ENCODE measurements at places on chromosomes 3 and 15.

DNA sequence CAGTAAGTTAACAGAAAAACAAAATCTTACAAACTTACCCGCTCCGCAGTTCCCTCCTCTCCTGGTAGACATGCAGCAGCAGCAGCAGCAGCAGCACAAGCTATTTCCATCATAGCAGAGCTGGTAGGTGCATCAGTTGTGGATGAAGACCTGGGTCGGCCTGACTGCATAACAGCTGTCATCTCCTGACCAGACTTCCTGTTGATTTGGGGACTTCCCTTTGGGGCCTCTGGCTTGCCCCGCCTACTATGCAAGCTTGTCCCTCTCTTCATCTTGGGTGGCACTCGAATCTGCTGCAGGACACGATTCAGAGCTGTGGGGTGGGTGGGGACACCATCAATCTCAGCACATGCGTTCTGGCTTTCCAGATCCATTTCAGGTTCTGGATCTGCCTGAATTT, 65.7 kb downstream of the TMCC1 start:
- DNase-seq: no peak

- no peak for DNase-seq
Observed at GRCh38 chr3:117218641-117219048, 509.1 kb downstream of the TUSC7 start.

GRCh38 chr15:58440922-58441321, 9.1 kb downstream of the LIPC start:
- DNase-seq: no peak

GRCh38 chr3:64995857-64996551, 308.2 kb upstream of the ADAMTS9 start:
- no peak for DNase-seq

- DNase-seq: no peak
Observed at GRCh38 chr15:75008629-75009326, 13.4 kb downstream of the SCAMP5 start.

DNA sequence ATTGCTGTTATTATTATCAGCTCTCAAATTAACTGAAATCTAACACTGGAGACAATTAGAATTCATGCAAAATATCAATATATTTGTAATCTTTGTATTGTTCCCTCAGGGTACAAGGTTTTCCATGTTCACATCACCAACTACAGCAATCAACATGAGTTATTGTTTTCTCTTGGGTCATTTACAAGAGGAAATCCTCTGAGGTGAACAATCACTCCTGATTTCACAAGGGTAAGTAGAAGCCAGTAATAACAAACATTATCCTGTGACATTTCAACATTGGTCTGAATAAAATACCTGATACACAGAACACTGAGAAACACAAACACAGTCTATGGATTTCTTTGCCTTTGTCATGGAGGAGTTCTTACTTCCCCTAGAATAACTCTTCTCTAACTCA, 174.0 kb downstream of the SUCNR1 start:
- DNase-seq: no peak

DNA sequence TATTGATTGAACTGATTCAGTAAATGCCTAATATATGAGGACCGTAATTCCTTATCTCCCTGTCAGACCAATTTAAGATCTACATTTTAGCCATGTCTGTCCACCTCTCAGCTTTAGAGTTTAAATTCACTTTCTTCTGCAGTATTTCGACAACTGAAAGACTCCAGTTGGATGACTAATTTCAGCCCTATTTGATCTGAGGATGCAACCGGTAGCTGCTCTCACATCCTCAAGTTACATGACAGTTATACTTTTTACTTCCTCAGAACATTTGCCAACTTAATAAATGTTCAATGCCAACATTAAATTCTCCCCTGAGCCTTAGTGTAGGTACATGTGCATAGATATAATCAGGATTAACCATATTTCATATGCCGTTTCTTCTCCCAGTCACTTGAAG, 2.5 kb upstream of the HHLA2 start:
- no peak for DNase-seq

DNA sequence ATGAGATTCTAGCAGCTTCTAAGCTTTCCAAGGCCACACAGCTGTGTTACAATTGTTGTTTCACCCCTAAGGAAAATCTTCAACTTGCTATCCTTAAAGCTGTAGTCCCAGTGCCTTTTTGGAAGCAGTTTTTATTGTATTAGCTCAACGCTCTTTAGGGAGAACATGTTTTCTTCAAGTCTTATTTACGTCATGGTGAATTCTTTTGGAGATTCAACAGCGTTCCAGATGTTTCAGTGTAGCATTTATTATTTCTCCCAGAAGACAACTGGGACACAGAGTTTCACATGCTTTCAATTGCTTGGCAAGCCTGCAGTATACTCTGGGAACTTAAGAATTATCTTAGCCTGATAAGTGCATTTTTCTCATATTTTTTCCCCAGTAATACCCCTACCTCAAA, 888.3 kb downstream of the PLOD2 start:
- no peak for DNase-seq

GRCh38 chr3:169841171-169841570, 28.5 kb upstream of the LRRC34 start:
- no peak for DNase-seq

GRCh38 chr3:62812631-62813030, 62.6 kb downstream of the CADPS start:
- DNase-seq: no peak

DNA sequence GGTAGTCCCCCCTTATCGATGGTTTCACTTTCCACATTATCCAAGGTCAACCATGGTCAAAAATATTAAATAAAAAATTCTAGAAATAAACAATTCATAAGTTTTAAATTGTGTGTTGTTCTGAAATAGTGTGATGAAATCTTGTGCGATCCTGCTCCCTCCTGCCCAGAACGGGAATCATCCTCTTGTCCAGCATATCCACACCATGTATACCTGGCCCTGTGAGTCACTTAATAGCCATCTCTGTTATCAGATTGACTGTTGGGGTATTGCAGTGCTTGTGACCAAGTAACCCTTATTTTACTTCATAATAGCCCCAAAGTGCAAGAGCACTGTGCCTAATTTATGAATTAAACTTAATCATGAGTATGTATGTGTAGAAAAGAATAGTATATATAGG, 19.1 kb downstream of the FAM81A start:
- DNase-seq: no peak

GRCh38 chr3:134775831-134776230, 19.2 kb upstream of the EPHB1 start:
- DNase-seq: no peak

DNA sequence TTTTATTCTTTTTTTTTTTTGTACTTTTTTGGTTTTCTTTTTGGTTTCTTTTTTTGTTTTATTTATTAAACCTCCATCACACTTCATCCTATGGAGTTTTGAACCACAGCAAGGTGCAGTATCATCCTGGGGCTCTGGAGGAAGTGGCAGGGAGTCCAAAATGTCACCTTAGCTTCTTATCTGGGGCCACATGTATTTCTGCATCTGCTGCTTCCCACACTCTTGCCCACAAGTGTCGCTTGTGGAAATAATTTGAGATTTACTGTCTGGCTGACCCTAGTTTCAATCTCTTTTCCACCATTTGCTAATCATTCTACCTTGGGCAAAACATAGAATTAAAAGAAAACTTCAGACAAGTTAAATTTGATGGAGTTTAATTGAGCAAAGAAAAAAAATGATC, 6.4 kb downstream of the OPA1 start:
- DNase-seq: no peak

- DNase-seq: no peak
Observed at GRCh38 chr15:92460023-92460422, 66.3 kb downstream of the ST8SIA2 start.

GRCh38 chr3:187758318-187758955, 13.2 kb upstream of the BCL6 start:
- no peak for DNase-seq

GRCh38 chr15:92941668-92942067, 41.5 kb downstream of the CHD2 start:
- no peak for DNase-seq

GRCh38 chr15:60259469-60259868, 138.3 kb downstream of the ANXA2 start:
- DNase-seq: no peak

GRCh38 chr15:88011533-88011932, 245.0 kb downstream of the NTRK3 start:
- no peak for DNase-seq

GRCh38 chr3:150388498-150389418, 19.3 kb upstream of the TSC22D2 start:
- no peak for DNase-seq

- DNase-seq: no peak
Observed at GRCh38 chr15:60035344-60035743, 31.2 kb downstream of the FOXB1 start.

GRCh38 chr15:52290329-52290728, 5.3 kb downstream of the MYO5C start:
- DNase-seq: no peak

DNA sequence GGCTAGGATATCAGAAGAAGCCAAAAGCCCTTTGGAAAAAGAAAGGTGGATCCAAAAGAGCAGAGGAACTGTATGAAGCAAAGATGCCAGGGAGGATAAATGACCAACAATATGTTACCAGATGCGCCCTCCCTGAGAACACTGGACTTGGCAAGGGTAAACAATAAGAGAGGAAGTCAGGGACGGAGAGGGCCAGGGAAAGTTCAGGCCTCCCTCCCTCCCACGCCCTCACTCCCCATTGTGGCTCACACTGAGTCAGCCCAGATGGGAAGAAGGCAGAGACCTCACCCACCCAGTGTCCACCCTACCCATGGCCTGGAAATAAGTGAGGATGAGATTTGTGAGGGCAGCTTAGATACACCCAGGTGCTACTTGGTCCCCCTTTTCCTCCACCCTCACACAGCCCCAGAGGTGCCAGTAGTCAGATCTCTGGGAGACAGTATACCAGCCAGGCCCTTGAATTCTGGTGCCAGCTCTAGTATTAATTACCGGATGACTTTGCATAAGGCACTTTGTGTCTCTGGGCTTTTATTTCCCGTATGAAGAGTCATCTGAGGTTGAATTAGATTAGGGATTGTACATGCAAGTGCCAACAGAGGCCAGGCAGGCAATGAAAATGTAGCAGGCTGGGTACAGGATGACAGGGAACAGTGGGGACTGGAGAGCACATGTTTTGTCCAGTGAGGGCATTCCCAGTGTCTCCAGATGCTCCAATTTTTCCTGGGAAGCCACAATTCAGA, 35.1 kb upstream of the FRMD4B start:
- no peak for DNase-seq

DNA sequence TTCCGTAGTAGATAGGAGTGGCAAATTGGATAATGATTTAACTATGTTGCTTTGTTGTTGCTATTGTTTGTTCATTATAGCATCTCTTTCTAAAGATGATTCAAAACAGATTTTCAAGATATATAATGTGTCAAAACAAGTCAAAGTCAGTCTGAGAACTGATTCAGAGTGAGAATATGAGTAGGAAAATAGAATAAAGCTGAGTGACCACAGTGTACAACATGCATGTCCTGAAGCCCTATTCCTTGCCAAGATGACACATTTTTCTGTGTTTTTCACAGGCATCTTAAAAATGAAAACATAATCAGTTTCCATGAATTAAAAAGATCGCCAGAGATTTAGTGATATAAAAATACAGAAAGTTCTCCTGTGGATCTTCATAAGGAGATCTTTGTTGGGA, 57.0 kb upstream of the THRB start:
- no peak for DNase-seq

- no peak for DNase-seq
Observed at GRCh38 chr3:134707908-134708597, 57.2 kb upstream of the KY start.

GRCh38 chr3:168583977-168584376, 488.3 kb upstream of the GOLIM4 start:
- no peak for DNase-seq

- no peak for DNase-seq
Observed at GRCh38 chr3:188133219-188133618, 20.7 kb upstream of the LPP start.

- no peak for DNase-seq
Observed at GRCh38 chr3:13501521-13501920, 21.4 kb downstream of the HDAC11 start.

GRCh38 chr3:46585799-46586693, 19.9 kb upstream of the LRRC2 start:
- DNase-seq: no peak

DNA sequence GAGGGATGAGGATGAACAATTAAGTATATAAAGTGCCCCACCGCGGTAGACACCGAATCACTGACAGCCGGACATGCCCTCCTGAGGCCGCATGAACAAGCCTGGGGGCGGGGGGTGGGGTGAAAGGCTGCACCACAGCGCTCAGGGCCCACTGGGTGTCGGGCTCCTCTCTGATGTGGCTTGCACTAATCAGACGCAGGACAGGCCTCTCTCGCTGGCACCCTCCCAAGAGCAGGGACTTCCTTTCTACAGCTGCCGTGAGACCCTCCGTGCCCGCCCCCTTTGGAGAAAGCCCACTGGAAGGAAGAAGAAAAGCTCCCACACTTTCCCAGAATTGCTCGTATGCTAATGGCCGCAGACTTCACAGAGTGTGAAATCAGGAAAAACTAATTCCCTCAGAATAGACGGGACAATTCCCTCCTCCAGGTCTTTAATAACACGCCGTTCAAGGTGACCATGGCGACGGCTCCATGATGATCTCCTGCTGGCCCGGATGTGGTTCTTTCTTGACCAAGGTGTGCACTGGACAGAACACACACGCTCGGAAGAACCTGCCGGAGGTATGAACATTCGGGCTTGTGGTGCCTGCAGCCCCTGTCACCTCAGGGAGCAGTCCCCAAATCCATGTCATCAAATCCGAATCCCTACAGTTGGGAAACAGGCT, 32.0 kb downstream of the IQSEC1 start:
- DNase-seq: no peak

DNA sequence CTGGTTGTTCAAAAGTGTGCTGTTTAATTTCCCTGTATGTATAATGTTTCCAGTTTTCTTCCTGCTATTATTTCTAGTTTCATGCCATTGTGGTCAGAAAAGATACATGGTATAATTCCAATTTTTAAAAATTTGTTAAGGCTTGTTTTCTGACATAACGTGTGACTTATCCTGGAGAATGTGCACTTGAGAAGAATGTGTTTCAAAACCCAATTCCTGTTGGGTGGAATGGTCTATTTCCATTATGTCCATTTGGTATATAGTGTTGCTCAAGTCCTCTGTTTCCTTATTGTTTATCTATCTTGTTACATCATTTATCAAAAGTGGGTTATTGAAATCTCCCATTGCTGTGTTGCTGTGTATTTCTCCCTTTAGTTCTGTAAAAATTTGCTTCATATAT, 215.4 kb downstream of the GREM1 start:
- DNase-seq: no peak

GRCh38 chr3:44132061-44132460, 109.6 kb upstream of the TOPAZ1 start:
- no peak for DNase-seq

DNA sequence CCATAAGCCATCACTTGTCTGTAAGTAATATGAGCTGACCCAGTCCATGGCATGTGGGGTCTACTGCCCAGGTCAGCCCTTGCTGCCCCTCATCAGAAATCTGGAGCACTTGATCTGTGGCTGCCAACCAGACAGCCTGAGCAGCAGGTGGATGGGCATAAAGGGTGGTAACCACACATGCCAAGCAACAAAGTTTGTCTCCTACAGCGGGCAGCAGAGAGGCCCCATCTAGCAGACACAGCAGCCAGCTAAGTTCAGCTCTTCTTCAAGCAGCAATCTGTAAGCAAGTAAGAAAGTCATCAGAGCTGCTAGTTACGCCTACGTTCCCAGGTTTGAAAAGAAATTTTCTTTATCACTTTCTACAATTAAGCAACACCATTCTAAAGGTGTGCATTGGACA, 27.9 kb downstream of the CHCHD4 start:
- DNase-seq: no peak

Data from D721Med (cell line).